ENCODE measurements at places on chromosomes 5 and 9. TPM values are rescaled to one million over a fixed set of nuclear protein-coding genes. Genes with fewer than 3 reads are reported as not detected.

DNA sequence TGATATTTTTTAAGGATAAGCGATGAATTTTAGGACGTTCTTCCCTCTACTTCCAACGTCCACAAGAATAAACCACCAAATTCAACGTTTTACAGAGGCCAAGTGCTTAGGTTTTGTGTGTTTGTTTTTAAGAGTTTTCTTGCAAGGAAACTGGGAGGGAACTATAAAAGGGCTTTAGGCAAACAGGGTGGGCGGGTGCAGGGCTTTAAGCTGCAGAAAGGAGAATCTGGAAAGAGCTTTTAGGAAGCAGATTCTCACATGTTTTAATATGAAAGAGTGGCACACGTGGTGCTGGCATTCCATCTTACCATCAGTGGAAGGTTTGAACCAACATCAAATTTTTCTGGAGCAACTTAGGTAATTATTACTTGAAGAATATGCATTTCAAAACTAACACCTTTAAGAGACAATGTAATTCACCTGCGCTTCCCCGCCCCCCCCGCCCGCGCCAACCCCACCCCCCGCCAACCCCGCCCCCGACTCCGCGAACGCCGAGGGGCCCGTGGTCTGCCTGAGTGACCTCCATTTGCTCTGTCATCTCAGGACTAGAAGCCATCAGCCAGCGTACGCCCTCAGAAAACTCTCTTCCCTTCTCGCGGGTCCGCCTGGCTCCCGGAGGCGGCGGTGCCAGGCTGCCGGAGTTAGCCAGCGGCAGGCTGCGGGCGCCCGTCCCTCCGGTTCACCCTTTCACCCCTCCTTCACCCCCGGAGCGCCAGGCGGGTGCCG, 911 bp upstream of the PIK3R1 start:
- peak; percentile 29 for DNase-seq

GRCh38 chr9:95434116-95435073, 82.4 kb downstream of the PTCH1 start:
- no peak for DNase-seq

- no peak for DNase-seq
Measured at GRCh38 chr9:35619800-35620158, 1.6 kb upstream of the CD72 start.

DNA sequence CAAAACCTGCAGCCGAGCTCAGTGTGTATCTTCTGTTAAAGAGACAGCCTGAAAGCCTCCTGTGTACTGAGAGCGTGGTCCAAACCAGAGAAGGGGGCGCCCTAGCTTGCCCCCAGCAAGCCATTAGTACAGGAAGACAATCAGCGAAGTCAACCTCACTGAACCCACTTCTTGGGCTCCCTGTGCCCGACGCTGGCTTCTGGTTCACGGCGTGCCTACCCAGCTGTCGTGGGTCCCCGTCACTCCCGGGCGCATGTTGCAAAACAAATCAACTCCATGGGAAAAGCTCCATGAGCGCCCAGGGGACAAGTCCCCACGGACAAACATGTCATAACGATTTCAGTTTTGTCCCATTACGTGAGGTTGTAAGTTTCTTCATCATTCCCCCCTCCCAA, 326.9 kb downstream of the SH3GL2 start:
- DNase-seq: no peak

- no peak for DNase-seq
Measured at GRCh38 chr9:128205296-128205944, 2.2 kb downstream of the DNM1 start.

DNA sequence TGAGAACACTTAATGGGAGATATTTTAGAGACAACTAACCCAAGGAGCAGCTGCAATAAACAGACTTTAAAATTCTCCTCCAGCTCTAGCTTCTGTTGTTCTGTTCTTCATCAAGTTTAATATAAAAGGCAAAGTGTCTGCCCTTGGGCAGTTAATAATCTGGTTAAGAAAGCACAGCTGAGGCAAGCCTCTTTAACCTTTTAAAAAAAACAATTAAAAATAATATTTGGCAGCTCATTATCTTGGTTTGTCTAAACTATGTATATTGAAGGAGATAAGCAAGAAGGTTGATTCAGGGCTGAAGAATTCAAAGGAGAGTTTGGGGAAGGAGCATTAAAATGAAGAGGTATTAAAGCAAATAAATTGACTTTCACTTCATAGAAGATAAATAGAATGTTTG, 75.4 kb downstream of the TSSK1B start:
- no peak for DNase-seq

DNA sequence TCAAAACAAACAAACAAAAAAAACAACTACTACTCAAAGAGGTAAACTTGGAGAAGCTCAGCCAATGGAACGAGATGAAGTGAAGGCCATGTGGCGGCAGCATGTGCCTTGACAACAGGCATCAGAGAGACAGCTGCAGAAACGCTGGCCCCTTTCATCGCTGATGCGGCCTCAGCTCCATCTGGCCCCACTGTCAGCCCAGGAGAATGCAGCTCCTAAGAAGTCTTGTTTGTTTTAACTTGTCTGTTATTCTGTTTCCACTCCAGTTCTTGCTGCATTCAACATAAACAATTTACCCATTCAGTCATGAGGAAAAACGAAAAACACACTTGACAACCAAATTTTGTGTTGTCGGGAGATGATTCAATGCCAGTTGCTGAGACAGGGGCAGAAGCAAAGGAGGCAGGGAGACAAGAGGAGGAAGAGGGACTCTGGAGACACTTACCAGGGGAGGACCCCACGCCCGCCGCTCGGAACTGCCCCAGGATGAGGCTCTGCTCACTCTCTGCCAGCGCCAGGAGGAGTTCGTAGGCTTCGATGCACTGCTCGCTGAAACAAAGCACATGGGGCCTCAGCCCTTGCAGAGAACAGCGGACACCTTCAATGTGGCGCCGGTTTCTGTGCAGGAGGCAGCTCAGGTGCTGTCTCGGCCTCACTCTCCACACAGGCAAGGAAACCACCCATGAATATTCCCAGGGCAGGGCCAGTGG, 91.2 kb downstream of the DCP2 start:
- no peak for DNase-seq

DNA sequence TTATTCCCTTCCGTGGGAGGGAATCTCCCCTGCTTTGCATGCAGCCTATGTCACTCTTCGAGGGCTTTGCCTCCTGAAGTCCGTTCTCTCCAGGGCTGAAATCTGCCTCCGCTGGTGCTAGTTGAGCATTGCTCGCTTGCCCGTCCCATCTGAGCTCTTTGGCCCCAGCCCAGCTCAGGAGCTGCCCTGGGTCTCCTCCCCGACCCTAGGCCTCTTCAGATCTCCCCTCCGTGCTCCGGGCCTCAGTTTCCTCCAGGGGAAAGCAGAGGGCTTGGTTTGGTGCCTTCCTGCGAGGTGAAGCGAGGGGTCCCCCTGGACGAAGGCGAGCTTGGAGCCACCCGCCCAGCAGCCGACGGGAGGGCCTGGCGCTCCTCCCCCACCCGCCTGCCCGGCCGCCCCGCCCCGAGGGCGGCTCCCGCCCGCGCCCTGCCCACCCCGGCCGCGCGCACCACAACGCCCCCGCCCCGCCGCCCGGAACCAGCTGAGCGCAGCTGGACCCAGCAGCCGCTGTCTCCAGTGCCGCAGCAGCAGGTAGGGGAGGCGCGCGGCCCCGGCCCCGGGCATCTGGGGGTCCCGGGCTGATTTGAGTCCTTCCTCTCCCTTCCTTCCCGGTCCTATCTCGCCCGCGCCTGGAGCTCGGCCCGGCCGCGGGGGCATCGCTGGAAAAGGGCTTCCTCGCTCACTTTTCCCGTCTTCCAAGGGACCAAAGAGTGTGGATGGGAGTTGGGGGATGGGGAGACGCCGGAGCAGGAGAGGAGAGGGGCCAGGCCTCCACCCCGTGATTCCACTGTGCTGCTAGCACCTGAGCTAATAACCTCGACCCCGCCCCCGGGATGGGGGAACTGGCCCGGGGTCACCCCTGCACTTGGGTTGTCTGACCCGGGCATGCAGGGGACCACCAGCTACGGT, at the start of gene GSN:
GSN (plus strand) TSS at position 474 of the 909 bp plus-strand sequence. CDS start 33,810 bp downstream, outside the sequence.
- peak; percentile 85 for DNase-seq

DNA sequence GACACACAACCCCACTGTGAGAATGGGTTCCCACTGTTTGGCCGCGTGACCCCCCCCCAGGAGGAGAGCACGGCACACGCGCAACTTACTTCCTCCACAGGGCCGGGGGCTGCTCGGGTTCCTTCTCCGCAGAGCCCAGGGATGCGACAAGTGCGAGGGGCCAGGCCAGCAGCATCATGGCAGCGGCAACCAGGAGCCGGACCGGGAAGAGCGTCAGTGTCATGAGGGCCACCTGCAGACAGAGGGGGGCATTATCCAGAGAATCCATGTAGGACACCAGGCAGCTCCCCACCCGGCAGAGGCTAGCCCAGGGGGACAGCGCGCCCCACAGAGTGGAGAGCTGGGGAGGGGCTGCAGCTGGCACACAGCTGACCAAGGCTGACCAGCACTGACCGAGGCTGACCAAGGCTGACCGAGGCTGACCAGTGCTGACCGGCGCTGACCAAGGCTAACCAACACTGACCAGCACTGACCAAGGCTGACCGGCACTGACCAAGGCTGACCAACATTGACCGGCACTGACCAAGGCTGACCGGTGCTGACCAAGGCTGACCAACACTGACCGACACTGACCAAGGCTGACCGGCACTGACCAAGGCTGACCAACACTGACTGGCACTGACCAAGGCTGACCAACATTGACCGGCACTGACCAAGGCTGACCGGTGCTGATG, 22.3 kb downstream of the LPCAT1 start:
- no peak for DNase-seq

DNA sequence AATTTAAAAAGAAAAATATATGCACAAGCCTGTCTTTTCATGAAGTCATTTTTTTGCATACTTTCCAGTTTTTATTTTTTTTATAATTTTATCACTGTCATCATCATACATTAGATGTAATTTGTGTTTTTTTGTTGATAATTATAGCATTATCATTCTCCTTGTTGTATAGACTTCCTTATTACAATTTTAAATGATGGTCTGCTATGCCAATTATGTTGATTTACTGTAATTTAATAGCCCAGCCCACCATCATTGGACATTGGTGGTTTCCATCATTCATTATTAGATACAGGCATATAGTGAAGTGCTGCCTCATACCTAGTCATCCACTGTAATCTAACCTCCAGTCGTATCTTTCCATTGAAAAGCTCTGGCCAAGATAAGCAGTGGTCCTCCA, 3.8 kb upstream of the TJP2 start:
- no peak for DNase-seq

- no peak for DNase-seq
Measured at GRCh38 chr5:169923988-169924387, 56.3 kb downstream of the INSYN2B start.

DNA sequence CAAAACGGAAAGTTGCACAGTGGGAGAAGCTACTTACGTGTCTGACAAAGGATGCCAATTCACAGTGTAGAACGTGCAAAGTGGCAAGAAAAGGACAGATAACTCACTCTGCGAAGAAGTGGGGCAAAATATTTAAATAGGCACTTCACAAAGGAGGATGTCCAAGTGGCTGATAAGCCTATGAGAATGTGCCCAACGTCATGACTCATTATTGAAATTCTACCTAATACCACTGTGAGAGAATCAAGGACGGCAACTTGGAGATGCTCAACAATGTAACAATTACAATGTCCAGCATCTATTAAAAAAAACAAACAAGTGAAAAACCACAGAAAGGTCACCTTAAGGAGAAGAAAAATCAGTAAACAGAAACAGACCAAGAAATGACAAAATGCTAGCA, 59.0 kb downstream of the NACC2 start:
- no peak for DNase-seq

- no peak for DNase-seq
Measured at GRCh38 chr5:82636591-82636990, 358.4 kb upstream of the RPS23 start.

GRCh38 chr5:142703153-142703552, 17.3 kb upstream of the FGF1 start:
- no peak for DNase-seq

- no peak for DNase-seq
Measured at GRCh38 chr9:70588999-70589398, 174.5 kb upstream of the KLF9 start.

GRCh38 chr5:112848116-112848811, 12.8 kb upstream of the SRP19 start:
- no peak for DNase-seq

DNA sequence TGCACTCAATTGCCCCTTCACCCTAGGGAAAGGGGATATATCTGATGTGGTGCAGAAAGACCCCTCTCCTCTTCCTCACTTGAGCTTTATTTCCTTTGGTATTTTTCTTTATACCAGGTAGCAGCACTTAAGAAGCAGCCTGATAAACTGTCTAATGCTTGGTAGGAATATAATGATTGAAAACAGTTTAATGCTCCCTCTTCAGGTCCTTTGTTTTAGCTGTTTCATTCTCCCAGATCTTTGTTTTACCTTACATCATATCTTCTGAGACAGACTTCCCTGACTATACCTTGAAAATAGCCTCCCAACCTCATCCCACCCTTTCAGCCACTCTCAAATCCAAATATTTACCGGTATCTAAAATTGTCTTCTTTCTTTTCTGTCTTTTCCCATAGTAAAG, 87.9 kb downstream of the NUDT12 start:
- DNase-seq: no peak

DNA sequence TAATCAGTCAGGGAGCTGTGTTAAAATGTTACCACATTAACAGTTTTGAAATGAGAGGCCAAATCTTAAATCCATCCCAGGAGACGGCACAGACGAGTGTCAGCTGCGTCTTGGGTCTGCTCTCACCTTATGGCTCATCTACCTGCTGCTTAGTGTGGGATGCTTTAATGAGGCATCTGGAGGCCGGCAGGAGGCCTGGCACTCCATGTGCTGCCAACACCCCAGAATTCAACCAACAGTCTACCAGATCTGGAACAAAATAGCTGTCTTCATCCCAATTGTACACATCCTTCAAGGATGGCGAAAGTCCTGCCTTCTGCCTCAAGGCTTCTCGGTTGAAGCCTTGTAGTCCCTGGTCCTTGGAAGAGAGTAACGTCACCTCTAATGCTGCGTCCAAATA, 12.0 kb downstream of the PRKACG start:
- DNase-seq: no peak

GRCh38 chr5:52693280-52693679, 94.4 kb upstream of the ITGA1 start:
- peak; percentile 71 for DNase-seq

- no peak for DNase-seq
Measured at GRCh38 chr5:53089481-53089991, 20.0 kb downstream of the MOCS2 start.

- DNase-seq: peak; percentile 42
Measured at GRCh38 chr9:124011460-124012301, at the start of gene LHX2. LHX2 (plus strand) TSS chr9:124011768; CDS start chr9:124012349, 581 bp downstream.

The FBLL1 gene
- polyA plus RNA-seq: 0.40 TPM

The ENTREP1 gene
- polyA plus RNA-seq: 4.1 TPM

The PAX5 gene
- polyA plus RNA-seq: not detected

The PHF24 gene
- polyA plus RNA-seq: 0.13 TPM

The PCDHGB1 gene
- 0.88 TPM for polyA plus RNA-seq

The RBM22 gene
- 41.3 TPM for polyA plus RNA-seq

The SPATA31E1 gene
- not detected for polyA plus RNA-seq

The SEMA6A gene
- 91.2 TPM for polyA plus RNA-seq

The PCDHB16 gene
- 0.67 TPM for polyA plus RNA-seq

The HRCT1 gene
- polyA plus RNA-seq: 1.5 TPM

The PIK3R1 gene
- 44.7 TPM for polyA plus RNA-seq

The CD274 gene
- polyA plus RNA-seq: 0.98 TPM

The CD74 gene
- polyA plus RNA-seq: 719 TPM

The FOXI1 gene
- not detected for polyA plus RNA-seq

The SNCB gene
- 1.0 TPM for polyA plus RNA-seq

The CCDC183 gene
- 2.4 TPM for polyA plus RNA-seq

The HSPB3 gene
- polyA plus RNA-seq: not detected

The RALGDS gene
- polyA plus RNA-seq: 170 TPM

The NRARP gene
- polyA plus RNA-seq: 1.4 TPM
